Cerebellum (tissue), 4 donors: ENCODE measurements at places on chromosomes 1 and 21. TPM values are rescaled to one million over a fixed set of nuclear protein-coding genes. Genes with fewer than 3 reads are reported as not detected.

AK2 gene
- total RNA-seq, result 52.4 TPM

EIF4G3 gene
- 69.3 TPM for total RNA-seq

LYPD8 gene
- not detected for total RNA-seq

TCHHL1 gene
- not detected for total RNA-seq

SPRR2F gene
- total RNA-seq, result not detected

AZIN2 gene
- total RNA-seq, result 8.7 TPM

FCRL3 gene
- not detected for total RNA-seq

ESRRG gene
- 131 TPM for total RNA-seq
